Heart left ventricle (tissue), 16 donors: ENCODE measurements at places on chromosomes 11 and 22.

- peaks cover 8% of the 10 kb centered on the region for H3K4me1 ChIP-seq
- no peaks in the 10 kb centered on the region for H3K36me3 ChIP-seq
- peak overlapping the region; percentile 38 for H3K4me3 ChIP-seq
- DNase-seq: no peak
- H3K27me3 ChIP-seq: no peaks in the 10 kb centered on the region
Observed at GRCh38 chr11:92765965-92766371, 203.5 kb upstream of the MTNR1B start.

DNA sequence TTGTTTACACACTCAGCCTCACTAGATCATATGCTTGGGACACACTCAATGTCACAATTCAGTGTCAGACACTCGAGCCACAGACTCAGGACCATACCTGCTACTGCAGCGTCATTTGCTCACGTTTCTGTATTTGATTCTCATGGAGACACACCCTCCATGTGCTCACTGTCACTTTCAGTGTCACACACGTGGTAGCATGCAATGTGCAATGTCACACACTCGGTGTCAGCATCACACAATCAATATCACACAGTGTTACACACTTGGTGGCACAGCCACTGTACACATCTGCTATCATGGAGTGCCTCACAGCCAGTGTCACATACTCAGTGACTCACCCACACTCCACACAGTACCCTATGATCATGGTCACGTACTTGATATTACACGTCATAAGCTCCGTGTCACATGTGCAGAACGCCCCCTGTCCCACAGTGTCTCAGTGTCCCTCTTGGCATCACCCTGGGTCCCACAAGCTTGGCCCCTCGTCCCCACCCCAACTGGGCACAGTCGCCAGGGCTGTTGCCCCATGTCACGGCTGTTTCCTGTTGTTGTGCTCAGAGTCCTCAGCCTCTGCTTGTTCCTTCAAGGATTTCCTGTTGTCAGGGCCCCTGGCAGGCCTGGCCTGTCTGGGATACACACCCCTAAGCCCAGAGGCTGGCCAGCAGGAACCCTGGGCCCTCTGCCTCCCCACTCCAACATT lies 49.6 kb downstream of the PDE2A start:
- H3K36me3 ChIP-seq: no peaks in the 10 kb centered on the region
- H3K4me3 ChIP-seq: no peak overlapping the region
- DNase-seq: no peak
- H3K27me3 ChIP-seq: no peaks in the 10 kb centered on the region

- no peaks in the 10 kb centered on the region for H3K36me3 ChIP-seq
- H3K4me1 ChIP-seq: no peaks in the 10 kb centered on the region
- H3K27me3 ChIP-seq: peaks cover 5% of the 10 kb centered on the region
Observed at GRCh38 chr22:32216911-32217310, 12.0 kb upstream of the RFPL2 start.

DNA sequence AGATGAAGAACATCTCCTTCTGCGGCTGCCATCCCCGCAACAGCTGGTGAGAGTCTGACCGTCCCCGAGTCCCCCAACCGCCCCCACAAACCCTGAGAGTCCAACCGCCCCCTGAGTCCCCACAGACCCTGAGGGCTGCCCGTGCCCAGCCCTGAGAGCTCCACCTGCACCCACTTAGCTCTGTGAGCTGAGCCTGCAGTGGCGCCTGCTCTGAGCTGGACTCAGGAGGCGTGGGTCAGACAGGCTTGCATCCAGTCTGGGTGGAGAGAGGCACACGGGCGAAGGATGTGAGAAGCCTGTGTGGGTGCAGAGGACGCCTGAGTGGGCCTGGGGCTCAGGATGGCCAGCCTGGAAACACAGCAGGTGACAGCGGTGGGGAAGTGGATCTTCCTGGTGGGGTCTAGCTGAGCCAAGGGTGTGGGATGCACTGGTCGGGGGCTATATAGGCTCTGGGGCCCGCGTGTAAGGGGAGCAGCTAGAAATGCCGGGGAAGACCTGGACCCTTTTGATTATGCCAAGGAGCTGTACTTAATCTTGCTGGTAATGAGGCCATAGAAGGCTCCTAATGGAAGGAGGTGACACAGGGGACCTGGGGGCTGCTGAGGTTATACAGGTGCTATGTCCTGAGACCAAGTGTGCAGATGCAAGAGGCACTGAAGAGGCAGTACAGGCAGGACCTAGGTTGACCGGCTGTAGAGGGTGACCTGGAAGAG lies 6.5 kb downstream of the MAPK8IP2 start:
- no peaks in the 10 kb centered on the region for H3K4me1 ChIP-seq

GRCh38 chr22:35627267-35628041 lies 10.3 kb upstream of the MB start:
- no peaks in the 10 kb centered on the region for H3K27me3 ChIP-seq
- peak overlapping the region; percentile 66 for H3K4me3 ChIP-seq
- DNase-seq: peak; percentile 83
- H3K4me1 ChIP-seq: peaks cover 27% of the 10 kb centered on the region
- H3K27ac ChIP-seq: peak overlapping the region; percentile 14

DNA sequence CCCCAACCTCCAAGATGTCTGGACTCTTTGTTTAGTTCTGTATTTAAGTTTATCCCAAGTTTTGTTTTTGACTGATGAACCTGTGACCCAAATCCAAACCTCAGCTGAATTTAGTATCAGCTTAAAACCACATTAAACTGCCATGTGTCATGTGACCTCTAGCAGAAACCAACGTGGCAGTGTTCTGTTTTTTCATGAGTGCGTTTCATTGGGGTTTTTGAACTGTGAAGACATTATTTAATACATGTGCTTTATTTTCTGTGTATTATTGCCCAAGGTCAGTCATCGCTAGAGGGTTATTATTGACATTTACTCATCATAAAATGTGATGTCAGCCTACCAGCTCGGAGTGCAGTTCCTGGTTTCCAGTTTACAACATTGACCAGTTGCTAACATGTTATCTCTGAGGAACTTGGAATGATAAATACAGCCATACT lies 1.8 kb downstream of the TLCD5 start:
- H3K36me3 ChIP-seq: peaks cover 33% of the 10 kb centered on the region
- DNase-seq: no peak
- peak overlapping the region; percentile 97 for H3K27ac ChIP-seq
- H3K4me1 ChIP-seq: peaks cover 46% of the 10 kb centered on the region
- peak overlapping the region; percentile 90 for H3K4me3 ChIP-seq
- no peaks in the 10 kb centered on the region for H3K27me3 ChIP-seq

DNA sequence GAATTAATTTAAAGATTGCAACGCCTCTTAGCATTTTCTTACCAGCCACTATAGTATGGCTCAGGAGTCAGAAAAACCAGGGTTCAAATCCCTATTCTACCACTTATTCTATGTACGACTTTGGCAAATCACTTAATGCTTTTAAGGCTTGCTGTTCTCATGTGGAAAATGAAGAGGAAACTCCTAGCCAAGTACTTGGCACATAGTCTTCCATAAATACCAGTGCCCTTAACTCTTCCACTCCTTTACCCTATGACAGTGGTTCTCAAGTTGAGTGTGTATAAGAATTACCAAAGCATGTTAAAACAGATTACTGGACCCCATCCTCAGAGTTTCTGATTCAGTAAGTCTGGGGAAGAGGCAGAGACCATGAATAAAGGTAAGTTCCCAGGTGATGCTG lies 107.6 kb downstream of the RBFOX2 start:
- no peaks in the 10 kb centered on the region for H3K36me3 ChIP-seq
- peaks cover 60% of the 10 kb centered on the region for H3K4me1 ChIP-seq
- H3K27me3 ChIP-seq: no peaks in the 10 kb centered on the region

GRCh38 chr11:27008811-27009535 lies 15.1 kb downstream of the FIBIN start:
- DNase-seq: no peak
- H3K4me3 ChIP-seq: no peak overlapping the region
- H3K4me1 ChIP-seq: peaks cover 5% of the 10 kb centered on the region
- no peak overlapping the region for H3K27ac ChIP-seq

- H3K4me1 ChIP-seq: no peaks in the 10 kb centered on the region
- no peak for DNase-seq
Observed at GRCh38 chr11:7977232-7977917, 9.8 kb upstream of the EIF3F start.

- no peak for DNase-seq
- H3K27me3 ChIP-seq: peaks cover 33% of the 10 kb centered on the region
- H3K4me1 ChIP-seq: no peaks in the 10 kb centered on the region
- H3K36me3 ChIP-seq: no peaks in the 10 kb centered on the region
- H3K4me3 ChIP-seq: no peak within 1 kb of the TSS
- no peak within 1 kb of the TSS for H3K27ac ChIP-seq
Observed at GRCh38 chr11:1036303-1036923, at the start of gene MUC6. Gene MUC6, minus strand, starts transcription at chr11:1036718. Its CDS starts 63 bp downstream, at chr11:1036655.

GRCh38 chr11:121240650-121241303 lies 51.8 kb upstream of the SC5D start:
- H3K27ac ChIP-seq: no peak overlapping the region
- no peaks in the 10 kb centered on the region for H3K27me3 ChIP-seq
- H3K36me3 ChIP-seq: no peaks in the 10 kb centered on the region
- no peak for DNase-seq

GRCh38 chr11:2376751-2377451 lies at the start of gene CD81:
Gene CD81, plus strand, starts transcription at chr11:2377310. Its CDS starts 240 bp downstream, at chr11:2377550.
- DNase-seq: peak; percentile 66
- no peaks in the 10 kb centered on the region for H3K36me3 ChIP-seq
- peaks cover 38% of the 10 kb centered on the region for H3K4me1 ChIP-seq
- peak within 1 kb of the TSS; percentile 100 for H3K4me3 ChIP-seq
- no peaks in the 10 kb centered on the region for H3K27me3 ChIP-seq

GRCh38 chr11:110883256-110883655 lies 171.0 kb upstream of the ARHGAP20 start:
- H3K4me3 ChIP-seq: no peak overlapping the region
- DNase-seq: no peak
- no peaks in the 10 kb centered on the region for H3K27me3 ChIP-seq
- no peaks in the 10 kb centered on the region for H3K36me3 ChIP-seq

DNA sequence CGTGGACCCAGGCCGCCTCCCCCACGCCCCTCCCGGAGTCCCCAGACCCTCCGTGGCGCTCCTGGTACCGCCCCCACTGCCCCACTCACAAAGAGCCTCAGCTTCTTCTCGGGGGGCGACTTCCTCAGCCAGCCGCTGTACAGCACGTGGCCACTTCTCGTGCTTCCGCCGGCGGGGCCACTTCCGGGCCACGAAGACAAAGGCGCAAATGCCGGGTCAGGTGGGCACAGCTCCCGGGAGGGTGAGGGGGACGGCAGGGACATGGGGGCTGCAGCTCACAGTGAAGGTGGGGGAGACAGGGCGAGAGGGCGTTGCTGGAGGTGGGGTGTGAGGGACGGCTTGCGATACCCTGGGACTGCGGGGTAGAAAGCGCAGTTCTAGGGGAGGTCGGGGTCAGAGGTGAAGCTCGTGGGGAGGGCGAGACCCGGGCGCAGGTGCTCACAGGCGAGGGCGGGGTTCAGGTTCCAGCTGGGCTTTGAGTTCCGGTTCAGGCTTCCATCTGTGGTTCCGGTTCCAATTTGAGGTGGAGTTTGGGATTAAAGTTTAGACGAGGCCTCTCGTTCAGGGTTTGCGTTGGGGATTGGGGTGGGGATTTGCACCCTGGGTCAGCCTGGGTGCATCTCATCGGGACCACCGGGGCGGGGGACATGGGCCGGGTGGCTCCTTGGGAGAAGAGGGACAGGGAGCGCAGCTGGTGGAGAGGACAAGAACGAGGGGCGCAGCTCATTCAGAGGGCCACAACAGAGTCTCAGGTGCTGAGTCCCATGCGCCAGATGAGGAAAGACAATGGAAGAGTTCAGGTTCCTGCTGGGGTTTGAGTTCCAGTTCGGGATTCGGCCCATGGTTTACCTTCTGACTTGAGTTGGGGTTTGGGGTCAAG lies at the start of gene GAB4:
Gene GAB4 (minus strand): TSS at position 371 of the 880 bp plus-strand sequence. CDS start 108 bp downstream, at position 263.
- no peaks in the 10 kb centered on the region for H3K4me1 ChIP-seq
- H3K27me3 ChIP-seq: peaks cover 28% of the 10 kb centered on the region
- no peaks in the 10 kb centered on the region for H3K36me3 ChIP-seq
- no peak within 1 kb of the TSS for H3K4me3 ChIP-seq

DNA sequence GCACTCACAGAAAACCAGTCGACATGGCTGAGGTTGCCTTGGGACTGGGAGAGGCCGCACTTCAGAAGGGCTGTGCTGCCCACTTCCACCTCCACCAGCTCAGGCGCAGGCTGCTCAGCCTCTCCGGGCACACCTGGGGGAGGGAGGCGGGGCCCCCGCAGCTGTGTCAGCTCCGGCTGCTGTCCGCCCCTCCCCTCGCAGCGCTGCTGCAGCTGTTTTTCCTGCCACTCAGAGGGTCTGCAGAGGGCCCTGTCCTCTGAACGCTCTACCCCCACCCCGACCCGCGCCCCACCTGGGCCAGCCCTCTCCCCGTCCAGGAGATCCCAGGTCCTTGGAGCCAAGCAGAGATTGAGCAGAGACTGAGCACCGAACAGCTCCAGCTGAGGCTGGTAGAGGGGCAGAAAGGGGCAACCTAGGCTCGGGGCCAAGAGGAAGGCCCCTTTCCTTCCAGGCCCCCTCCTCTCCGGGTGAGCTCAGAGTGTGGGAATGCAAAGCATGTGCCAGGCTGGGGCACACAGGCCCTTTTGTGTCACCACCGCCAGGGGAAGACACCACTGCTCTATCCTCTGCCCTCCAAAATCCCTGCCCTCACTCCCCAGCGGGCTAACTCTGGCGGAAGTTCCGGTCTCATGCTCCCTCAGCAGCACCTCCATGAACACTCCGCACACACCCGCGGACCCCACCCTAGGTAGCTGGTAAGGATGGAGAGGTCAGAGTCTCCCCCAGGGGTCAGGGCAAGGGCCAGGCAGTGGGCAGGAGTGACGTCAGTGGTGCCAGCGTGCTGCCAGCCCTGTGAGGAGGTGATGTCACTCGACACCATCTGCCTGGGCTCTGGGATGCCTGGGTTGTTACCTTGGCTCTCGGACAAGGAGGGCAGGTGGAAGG lies 1.6 kb downstream of the MCAM start:
- peaks cover 53% of the 10 kb centered on the region for H3K4me1 ChIP-seq
- no peaks in the 10 kb centered on the region for H3K27me3 ChIP-seq
- DNase-seq: peak; percentile 62
- peak overlapping the region; percentile 79 for H3K4me3 ChIP-seq
- peak overlapping the region; percentile 99 for H3K27ac ChIP-seq

DNA sequence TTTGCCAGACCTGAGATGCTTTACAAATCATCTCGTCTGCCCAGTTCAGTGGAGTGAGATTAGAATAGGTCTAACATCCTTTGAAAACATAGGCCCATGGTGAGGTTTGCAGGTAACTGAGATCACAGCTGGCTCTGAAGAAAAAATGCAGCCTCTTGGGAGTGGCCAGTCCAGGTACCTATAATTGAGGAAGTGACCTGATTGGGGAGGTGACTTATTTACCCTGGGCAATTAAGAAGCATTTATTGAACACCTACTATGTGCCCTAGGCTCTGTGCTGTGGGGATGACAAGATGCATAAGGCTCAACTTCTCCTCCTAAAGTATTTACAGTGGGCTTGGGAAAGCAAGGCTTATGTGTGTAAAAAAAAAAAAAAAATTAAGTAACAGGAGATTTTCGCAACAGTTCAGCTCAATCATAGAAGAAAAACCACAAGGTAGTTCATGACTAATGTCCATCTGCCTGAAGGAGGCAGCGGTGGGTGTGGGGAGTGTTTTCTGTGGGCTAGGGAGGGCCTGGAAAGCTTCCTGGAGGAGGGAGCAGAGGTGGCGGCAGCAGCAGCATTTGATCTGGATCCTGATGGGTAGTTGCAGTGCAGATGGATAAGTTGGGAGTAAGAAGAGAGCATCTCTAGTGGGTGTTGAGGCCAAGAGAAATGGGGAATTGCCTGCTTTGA lies 16.1 kb downstream of the MICAL2 start:
- no peaks in the 10 kb centered on the region for H3K27me3 ChIP-seq
- no peak for DNase-seq
- peaks cover 43% of the 10 kb centered on the region for H3K4me1 ChIP-seq
- no peak overlapping the region for H3K4me3 ChIP-seq
- no peaks in the 10 kb centered on the region for H3K36me3 ChIP-seq
- no peak overlapping the region for H3K27ac ChIP-seq

- no peaks in the 10 kb centered on the region for H3K36me3 ChIP-seq
- H3K4me3 ChIP-seq: no peak overlapping the region
- DNase-seq: no peak
- no peak overlapping the region for H3K27ac ChIP-seq
Observed at GRCh38 chr11:80350541-80350940, 909.7 kb upstream of the TENM4 start.
